Activated CD4-positive, alpha-beta memory T cell treated with anti-CD3 and anti-CD28 coated beads for 36 hours (primary cell): ENCODE measurements at places on chromosomes 13 and 19. TPM values are rescaled to one million over a fixed set of nuclear protein-coding genes. Genes with fewer than 3 reads are reported as not detected.
A peak's percentile ranks its signal among the peaks of the same experiment; 100 is the strongest.

Gene TNFSF9
- total RNA-seq, result 1.2 TPM

Gene AMH
- total RNA-seq, result 2.8 TPM

DNA sequence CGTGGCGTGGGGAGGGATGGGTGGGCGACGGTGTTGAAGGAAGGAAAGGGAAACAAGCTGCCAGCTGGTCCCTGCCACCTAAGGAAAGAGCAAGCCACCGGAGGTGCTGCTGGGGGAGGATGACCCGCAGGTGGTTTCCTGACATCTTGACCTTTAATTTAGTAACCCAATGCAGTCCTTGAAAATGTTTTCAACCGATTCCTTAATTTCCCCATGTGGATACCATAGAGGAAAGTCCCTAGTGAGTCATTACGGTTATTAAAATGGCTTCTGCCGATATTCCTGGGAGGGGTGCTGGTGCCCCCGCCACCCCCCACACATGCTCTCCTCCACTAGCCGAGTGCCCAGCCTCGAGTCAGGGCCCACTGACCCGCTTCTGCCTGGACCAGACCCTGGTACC lies 6.3 kb upstream of the ANKRD10 start:
- peaks cover 26% of the 10 kb centered on the region for H3K4me1 ChIP-seq
- DNase-seq, result peak; percentile 29
- H3K27ac ChIP-seq, result no peak overlapping the region
- H3K27me3 ChIP-seq, result peaks cover 28% of the 10 kb centered on the region
- H3K36me3 ChIP-seq, result peaks cover 4% of the 10 kb centered on the region
- no peak overlapping the region for H3K4me3 ChIP-seq

- H3K36me3 ChIP-seq, result peaks cover 45% of the 10 kb centered on the region
- H3K27me3 ChIP-seq, result peaks cover 4% of the 10 kb centered on the region
- H3K27ac ChIP-seq, result no peak overlapping the region
- no peak overlapping the region for H3K4me3 ChIP-seq
- peaks cover 6% of the 10 kb centered on the region for H3K4me1 ChIP-seq
- DNase-seq, result no peak
Measured at GRCh38 chr19:44452367-44452766, 4.1 kb upstream of the ZNF229 start.

GRCh38 chr13:21800837-21801616 lies 130.2 kb downstream of the FGF9 start:
- DNase-seq, result no peak
- no peaks in the 10 kb centered on the region for H3K27me3 ChIP-seq
- H3K4me1 ChIP-seq, result no peaks in the 10 kb centered on the region
- no peaks in the 10 kb centered on the region for H3K36me3 ChIP-seq

GRCh38 chr13:40230833-40231266 lies 435.6 kb downstream of the FOXO1 start:
- H3K4me3 ChIP-seq, result no peak overlapping the region
- H3K4me1 ChIP-seq, result peaks cover 21% of the 10 kb centered on the region
- DNase-seq, result peak; percentile 21
- H3K36me3 ChIP-seq, result no peaks in the 10 kb centered on the region
- H3K27me3 ChIP-seq, result no peaks in the 10 kb centered on the region
- no peak overlapping the region for H3K27ac ChIP-seq

Gene SMAD9
- total RNA-seq, result not detected

- H3K27me3 ChIP-seq, result no peaks in the 10 kb centered on the region
- no peak overlapping the region for H3K4me3 ChIP-seq
- peak; percentile 49 for DNase-seq
- H3K4me1 ChIP-seq, result peaks cover 8% of the 10 kb centered on the region
- no peak overlapping the region for H3K27ac ChIP-seq
Measured at GRCh38 chr19:13974073-13974472, 21.8 kb downstream of the DCAF15 start.
